ENCODE measurements at places on chromosomes 7 and 10.

GRCh38 chr10:24715246-24715769, 8.4 kb downstream of the ARHGAP21 start:
- no peak for DNase-seq

DNA sequence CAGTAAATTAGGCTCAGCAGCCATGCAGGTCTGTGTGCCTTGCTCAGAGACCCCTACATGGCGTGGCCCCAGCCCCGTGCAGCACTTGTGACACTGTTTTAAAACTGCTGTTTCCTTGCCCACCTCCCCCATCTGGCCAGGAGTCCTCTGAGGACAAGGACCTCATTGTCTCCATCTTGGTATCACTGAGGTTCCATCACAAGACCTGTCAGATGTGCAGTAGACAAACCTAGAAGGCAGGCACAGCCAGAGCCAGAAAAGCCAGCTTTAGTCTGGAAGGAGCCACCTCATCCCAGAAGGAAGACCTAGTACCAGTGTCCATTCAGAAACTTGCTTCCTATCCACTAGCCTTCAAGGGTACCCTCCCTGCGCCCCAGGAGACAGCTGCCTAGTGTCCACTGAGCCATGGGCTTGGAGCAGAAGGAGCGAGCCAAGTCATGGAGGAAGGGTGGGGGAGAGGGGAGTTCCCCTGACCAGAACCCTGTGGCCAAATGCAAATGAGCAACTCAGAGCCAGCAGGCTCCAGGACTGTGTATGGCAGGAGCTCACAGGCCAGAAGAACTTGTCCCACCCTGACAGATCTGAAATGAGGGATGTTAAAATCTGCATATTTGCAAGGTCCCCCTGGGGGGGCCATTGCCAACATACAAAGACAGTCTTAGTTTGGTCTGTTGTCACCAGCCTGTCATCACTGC, 176.1 kb downstream of the SH3PXD2A start:
- no peak for DNase-seq

DNA sequence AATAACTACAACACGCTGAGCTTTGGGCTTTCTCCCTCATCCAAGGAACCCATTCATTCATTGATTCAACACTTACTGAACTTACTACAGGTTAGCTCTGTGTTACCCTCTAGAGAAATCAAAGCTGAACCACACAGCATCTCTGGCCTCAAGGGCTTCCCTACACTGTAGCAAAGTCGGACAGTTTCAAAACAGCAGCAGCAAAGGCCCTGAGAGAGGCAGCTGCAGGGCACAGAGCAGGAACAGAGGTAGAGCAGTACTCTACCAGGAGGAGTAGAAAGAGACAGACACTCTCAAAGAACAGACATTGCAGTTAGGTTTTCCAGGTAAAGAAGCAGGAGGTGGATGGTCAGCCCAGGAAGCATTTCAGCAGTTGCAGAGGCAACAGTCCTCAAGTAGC, 16.1 kb downstream of the DOCK4 start:
- no peak for DNase-seq

- DNase-seq = no peak
Observed at GRCh38 chr7:18313965-18314364, 181.6 kb upstream of the HDAC9 start.

DNA sequence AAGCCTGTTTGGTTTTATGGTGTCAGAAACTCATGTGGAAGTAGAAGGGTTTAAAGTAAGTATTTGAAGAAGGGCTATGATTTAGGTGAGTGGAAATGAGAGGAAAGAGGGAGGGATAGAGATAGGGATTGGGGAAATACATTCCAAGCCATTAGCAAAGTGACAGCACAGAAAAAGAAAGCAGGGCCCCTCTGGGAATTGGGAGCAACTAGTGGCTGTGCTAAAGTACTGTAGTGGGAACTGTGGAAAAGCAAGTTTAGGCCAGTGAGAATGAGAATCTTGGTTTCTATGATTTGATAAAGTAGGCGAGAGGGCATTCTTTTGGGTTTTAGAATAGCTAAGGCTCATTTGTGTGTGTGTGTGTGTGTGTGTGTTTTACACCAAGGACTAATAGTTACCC, 5.0 kb downstream of the PRKG1 start:
- DNase-seq = no peak

DNA sequence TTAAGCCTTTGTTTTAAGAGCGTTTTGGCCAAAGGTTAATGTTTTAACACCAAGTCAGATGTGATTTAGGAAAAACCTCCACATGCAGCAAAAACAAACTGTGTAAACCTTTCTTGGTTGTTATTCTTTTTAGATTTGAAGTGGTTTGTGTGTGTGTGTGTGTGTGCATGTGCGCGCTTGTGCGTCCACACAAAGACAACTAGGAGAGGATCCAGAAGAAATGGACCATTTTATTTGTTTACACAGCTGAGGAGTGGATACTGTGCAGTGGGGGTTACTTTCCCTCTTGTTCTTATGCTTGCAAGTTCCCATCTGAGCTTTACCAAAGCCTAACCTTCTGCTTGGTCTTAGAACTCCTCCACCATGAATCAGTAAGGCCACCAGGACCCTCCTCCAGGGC, 20.0 kb downstream of the TCF7L2 start:
- no peak for DNase-seq

DNA sequence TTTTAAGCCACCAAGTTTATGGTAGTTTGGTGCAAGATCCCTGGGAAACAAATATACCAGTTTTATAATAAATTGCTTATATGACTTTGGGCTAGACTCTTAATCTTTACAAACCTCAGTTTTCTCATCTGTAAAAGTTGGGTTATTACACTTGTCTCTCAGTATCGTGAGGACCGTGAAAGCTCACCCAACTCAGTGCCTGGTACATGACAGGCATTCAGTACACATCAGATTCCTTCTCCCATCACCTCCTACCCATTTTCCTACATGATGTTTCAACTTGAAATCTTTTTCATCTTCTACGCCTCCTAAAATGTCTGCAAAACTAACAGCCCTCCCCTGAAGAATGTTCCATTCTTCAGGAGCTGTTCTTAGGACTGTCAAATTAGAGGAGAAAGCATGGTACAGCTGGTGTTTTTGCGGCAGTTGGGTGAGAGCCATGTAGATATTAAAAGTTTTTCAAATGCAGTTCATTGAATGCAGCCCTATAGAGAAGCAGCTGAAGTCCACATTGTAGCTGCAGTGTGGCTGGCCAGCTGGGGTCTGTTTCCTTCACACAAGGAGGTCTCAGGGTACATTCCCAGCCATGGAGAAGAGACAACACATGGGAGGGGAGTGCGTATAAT, 812.8 kb downstream of the LRMDA start:
- DNase-seq = no peak

- no peak for DNase-seq
Observed at GRCh38 chr7:28200598-28200997, 20.0 kb upstream of the JAZF1 start.

DNA sequence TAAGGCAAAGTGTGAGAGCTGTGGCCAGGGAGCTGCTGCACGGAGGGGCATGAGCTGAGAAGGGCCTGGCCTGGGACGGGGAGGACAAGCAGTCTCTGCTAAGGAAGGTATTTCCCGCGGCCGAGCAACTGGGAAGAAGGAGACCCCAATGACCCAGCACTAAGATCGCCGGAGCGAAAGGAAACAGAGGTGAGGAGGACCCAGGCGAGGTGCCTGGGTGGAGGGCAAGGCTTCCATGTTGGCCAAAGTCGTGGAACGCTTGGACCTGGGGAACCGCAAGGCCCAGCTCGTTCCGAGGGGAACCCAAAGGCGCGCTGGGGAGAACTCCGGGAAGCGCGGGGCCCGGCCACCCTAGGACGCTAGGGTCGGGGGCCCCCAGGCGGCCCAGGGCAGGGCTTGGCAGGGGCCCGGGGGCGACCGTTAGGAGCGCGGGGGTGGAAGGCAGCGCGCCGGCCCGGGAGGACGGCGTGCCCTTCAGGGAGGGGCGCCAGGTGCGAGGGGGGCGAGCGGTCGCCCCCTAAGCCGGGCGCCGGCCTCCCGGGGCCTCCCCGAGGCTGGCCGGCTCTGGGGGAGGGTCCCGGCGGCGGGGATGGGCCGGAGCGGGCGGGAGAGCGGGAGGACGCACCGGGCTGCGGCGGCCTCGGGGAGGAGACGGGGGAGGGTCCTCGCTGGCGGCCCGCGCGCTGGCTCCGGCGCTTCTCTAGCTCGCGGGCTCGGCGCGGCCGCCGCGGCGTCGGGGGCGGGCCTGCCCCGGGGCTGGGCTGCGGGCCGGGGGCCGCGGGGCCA, 545 bp downstream of the GIGYF1 start:
- DNase-seq = no peak

GRCh38 chr7:51471210-51471980, 154.8 kb upstream of the COBL start:
- no peak for DNase-seq

DNA sequence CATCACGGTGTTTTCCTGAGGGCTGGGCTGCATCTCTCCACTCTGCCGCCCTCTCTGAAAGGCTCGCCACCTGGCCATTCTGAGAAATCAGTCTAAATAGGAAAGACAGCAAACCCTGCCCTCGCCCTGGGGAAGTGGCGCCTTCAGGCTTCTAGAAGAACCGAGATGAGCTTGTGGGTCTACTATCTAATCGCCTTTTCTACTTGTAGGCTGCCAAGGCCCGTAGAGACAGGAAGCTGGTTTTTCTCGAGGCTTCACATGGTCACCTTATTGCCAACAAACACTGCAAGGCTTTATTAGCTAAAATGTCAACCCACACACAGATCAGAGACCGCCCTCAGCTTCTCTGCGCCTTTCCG, 21.4 kb downstream of the LAT2 start:
- no peak for DNase-seq

- no peak for DNase-seq
Observed at GRCh38 chr7:90067171-90067570, 87.1 kb upstream of the STEAP1 start.

DNA sequence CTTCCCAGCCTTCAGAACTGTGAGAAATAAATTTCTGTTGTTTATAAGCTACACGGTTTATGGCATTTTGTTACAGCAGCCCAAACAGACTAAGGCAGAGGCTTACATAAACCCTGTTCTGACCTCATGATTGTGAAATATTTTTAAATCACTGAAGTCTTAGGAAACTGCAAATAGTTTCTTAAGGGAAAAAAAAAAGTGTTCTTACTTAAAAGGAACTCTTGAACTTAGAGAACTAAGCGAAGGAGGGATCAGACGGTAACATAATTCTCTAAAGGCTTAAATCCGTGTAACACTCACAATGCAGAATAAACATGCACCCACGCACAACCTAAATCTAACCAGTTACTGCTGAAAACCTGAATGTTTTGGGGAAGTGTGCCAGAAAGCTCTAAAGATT, 749.1 kb upstream of the LRRTM3 start:
- DNase-seq = no peak

GRCh38 chr7:142873281-142873784, 12.2 kb downstream of the TRPV6 start:
- DNase-seq = no peak

DNA sequence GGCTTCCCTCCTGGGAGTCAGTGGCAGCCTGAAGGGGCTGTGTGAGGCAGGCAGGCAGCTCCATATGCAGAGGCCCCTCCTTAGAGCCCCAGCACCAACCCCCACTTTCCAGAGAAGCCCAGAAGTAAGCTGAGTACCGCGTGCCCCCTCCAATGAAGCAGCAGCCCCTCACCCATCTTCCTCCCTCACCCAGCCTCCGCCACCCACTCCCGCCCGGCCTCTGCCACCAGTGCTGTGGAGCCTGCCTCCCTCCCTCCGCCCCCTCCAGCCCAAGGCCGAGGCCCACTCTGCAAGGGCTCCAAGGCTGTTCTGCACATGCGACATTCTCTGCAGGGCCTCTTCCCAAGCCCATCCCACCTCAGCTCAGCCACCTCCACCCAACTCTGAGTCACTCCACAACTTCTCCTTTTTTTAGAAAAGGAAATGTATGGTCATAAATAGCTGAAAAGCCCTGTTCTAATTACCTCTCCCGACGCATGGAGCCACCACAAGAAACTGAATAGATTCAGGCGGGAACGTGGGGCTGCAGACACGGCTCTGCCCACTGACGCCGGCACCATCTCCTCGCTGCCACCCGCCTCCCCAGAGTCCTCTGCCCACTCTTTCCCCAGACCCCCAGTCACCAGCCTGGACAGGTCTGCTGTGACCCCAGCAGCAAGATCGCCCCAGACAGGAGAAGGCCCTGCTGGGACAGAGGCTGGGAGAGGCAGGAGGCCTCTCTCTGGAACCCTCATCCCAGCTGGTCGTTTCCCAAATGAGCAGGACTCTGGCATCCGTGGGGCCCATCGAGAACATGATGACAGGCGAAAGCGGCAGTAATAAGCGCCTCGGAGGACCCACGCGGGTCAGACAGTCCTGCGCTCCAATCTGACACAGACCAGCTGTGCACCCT, 213.9 kb downstream of the MAD1L1 start:
- no peak for DNase-seq

DNA sequence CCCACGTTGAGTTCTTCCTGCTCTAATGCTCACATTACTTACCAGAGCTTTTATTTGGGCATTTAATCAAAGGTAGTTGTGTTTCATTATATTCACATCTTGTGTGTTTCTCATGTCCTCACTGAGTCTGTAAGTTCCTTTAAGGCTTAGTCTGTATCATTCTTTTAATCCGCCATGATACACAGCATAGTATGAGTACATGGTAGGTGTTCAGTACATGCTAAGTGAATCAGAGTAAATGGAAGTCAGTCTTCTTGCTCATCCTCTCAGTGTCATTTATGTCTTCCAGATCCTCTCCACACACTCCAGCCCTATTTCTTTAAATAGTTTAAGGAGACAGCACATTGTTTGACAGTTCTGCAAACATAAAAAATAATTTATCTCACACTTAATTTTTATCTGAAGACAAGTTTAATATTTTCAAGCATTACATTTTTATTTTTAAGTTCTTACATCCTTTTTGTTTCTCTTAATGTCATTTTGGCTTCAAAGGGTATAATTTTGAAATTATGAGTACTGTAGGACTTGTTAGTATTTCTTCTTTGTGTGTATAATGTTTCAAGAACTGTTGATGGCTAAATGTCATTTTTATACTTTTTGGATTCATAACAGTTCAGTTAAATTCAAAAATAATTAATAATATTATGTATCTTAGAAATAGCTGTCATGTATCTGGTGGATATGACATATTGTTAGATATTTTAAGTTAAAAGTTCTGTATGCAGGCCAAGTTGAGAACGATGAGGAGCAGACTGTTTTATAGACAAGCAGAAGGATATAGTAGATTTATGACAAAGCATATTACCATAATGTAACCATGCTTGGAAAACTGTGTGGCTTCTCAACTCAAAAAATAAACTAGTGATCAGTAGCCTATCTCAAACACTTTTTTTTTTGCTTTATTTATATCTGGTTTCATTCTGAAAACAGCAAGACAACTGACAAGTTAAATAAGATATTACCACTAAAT, 342.7 kb downstream of the LRMDA start:
- DNase-seq = no peak

- DNase-seq = no peak
Observed at GRCh38 chr7:132145466-132145865, 430.8 kb downstream of the PLXNA4 start.

GRCh38 chr10:31999070-31999660, 57.1 kb downstream of the KIF5B start:
- DNase-seq = no peak

- DNase-seq = no peak
Observed at GRCh38 chr7:510782-511281, 8.8 kb downstream of the PDGFA start.

DNA sequence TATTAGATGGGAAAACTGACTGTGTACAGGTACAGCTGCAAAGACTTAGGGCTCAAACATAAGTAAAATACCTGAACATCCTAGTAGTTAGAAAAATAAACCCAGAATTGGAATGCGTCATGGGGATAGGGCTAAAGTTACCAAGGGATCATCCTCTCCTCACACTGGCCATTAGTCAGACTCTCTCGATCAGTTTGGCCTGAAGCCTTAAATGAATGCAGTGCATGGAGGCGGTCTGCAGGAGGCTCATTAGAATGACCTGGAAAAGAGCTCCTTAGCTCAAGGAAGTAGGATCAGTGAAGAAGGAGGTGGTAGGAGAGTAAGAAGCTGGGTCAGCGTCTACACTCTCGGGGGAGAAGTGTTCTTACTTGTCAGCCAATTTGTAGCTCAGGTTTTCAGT, 35.3 kb downstream of the DENND2A start:
- no peak for DNase-seq
